ENCODE measurements at places on chromosomes 12 and 14.

GRCh38 chr12:5428332-5429221, 3.3 kb upstream of the NTF3 start:
- DNase-seq = no peak

GRCh38 chr12:49375406-49375805, 8.1 kb downstream of the SPATS2 start:
- DNase-seq = no peak

GRCh38 chr14:52848626-52849025, 57.2 kb upstream of the GNPNAT1 start:
- no peak for DNase-seq

DNA sequence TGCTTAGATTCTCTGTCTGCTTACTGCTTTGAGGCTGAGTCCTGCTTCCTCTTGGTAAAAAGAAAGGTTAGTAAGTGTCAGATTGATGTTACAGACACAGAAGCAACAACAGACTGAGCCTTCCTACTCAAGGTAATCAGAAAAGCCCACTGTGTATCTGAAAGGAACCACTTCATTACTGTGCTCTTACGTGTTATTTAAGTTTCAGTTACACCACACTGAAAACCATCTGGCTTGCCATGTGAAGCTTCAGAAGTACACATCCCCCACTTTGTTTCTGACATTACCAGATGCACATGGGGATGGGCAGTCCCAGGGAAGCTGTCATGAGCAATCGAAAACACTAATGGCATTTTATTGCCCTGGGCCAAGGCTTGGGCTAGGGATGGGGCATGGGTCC, 1290.1 kb downstream of the AACS start:
- DNase-seq = no peak

DNA sequence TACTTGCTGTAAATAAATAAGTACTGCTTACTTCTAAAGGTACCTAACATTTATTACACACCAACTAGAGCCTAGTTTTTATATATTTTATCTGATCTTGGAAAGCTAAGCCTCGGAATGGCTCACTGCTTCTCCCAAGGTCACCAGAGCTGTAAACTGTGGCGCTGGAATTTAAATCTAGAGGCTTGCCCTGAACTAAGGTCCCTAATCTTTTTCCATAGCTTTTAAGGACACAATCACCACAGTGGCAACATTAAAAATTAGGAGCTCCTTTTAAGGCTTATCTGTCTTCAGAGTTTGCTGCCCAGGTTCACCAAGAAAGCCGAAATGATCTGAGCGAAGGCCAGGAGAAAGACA, 670 bp downstream of the CCNB1IP1 start:
- no peak for DNase-seq

- DNase-seq = no peak
Measured at GRCh38 chr12:70644861-70645260, 7.6 kb upstream of the PTPRB start.

DNA sequence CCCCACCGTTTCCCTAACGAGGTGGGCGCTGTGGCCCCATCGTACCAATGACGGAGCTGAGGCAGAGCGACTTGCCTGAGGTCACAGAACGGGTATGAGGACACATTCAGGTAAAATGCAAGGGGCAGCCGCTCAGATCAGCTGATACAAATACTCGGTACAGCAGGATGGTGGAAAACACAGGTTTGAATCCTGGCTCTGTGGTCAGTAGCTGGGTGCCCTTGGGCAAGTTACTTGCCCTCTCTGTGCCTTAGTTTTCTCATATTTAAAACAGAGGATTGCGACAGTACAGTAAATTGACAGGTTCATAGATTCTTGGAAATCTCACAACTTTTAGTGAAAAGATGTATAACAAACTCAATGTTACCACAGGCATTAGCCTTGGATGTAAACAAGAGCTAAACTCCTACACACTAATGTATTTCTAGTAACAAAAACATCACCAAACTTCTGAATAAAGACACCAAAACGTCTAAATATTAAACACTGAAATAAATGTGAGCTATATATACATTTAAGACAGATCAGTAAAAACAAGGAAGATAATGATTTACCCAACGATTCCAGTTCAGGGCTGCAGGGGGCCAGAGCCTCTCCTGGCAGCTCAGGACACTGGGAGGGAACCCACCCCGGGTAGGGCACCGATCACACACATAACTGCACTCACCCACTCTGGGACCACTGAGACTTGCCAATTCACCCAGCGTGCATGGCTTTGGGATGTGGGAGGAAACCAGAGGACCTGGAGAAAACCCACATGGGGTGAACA, 128.4 kb downstream of the RBM19 start:
- no peak for DNase-seq

DNA sequence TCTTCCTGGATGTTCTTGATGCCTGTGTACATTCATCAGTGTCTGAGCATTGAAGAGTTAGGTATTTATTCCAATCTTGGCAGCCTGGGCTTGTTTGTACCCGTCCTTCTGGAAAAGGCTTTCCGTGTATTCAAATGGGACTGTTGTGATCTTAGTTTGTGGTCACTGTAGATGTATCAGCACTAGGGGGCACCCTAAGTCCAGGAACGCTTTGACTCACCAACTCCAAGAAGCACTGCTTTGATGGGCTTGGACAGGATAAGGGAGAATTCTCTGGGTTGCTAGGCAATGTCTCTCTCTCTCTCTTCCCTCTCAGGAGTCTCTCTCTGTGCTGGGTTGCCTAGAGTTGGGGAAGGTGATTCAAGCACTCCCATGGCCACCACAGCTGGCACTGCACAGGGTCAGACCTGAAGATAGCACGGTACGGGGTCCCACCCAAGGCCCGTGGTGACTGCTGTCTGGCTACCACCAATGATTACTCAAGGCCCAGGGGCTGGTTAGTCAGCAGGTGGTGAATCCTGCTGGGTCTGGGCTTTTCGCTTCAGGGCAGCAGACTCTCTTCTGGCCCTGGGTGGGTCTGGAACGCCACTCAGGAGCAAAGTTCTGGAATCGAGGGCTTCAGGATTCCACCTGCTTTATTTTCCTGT, 211.1 kb upstream of the RGS6 start:
- no peak for DNase-seq

GRCh38 chr12:12811343-12811742, 1.8 kb upstream of the DDX47 start:
- no peak for DNase-seq

DNA sequence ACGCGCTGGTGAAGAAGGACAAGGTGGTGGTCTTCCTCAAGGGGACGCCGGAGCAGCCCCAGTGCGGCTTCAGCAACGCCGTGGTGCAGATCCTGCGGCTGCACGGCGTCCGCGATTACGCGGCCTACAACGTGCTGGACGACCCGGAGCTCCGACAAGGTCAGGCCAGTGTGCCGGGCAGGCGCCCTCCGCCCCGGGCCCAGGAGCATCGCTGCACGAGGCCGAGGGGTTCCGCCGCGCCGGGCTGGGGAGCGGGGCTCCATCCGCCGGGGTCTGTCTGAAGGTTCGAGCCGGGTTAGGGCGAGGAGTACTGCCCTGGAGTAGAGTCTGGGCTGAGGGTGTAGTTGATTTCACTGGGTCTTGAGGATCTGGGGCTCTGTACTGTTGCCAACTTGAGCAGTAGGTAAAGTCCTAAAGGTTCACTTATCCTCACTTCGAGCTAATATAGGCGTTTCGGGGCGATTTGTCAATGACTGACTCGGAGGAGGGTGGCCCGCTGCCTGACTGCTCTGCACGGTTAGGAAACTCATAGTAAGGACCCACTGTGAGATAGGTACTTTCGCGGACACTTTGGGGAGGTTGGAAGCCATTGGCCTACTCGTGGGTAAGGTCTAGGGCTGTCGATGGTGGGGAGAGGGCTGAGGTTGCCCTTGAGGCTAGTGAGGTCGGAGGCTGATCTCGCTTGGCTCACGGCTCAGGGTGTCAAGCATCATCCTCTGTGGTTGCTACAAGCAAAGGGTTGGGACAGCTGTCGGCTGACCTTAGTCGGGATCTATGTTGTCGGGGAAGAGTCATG, 574 bp downstream of the GLRX5 start:
- DNase-seq = no peak
